ENCODE measurements at places on chromosomes 7 and 10.

GRCh38 chr7:129202058-129202777 lies 13.8 kb downstream of the SMO start:
- no peak for DNase-seq

DNA sequence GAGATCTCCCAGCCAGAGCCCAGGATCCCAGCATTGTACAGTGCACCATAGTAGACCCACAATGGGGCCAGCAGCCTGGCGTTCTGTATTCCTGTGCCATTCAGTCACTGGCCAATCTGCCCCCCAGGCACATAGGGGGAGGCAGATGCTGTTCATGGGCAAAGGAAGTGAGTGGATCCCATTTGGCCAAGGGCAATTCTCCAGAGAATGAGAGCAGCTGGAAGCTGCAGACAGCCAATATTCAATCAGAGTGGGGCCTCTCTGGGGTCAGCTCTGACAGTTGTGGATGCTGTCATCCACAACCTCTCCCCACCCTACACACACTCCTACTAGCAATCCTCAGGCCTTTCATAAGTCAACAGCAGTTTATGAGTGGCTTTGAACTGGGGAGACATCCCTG lies 17.5 kb downstream of the STEAP1B start:
- DNase-seq = no peak

- DNase-seq = no peak
These were observed 167.2 kb downstream of the FRMD4A start for GRCh38 chr10:14163377-14164086.

DNA sequence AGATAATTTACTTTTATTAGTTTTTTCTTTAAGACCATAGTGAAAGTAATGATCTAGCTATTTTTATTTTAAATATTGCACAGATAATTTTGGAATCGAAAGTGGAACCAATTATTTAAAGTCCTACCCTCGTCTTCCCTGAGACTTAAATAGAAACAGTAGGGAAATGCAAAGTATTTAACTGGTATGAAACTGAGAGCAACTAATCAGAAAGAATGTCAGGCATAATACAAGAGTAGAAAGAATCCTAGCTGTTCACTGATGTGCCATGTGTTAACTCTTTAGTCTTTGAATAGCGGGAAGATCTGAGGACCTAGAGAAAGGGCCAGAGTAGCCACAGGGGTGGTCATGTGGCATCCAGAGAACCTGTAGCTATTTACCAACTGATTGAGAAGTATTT lies 630.0 kb downstream of the NRG3 start:
- DNase-seq = no peak

DNA sequence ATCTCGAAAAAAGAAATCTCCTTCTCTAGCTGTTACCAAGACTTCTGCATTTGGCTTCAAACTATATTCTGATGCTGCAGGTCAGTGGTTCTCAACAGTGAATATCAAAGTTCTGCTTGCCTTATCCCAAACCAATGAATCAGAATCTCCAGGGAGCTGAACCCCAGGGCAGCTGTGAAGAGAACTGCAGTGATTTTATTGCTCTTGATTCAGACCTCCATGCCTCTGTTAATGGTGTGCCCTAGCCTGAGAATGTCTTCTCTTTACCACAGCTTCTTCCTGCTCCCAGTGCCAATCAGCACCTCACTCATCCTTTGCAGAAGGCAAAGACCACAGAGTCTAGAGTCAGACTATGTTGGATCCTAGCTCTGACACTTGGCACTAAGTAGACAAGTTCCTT lies 46.2 kb upstream of the MRLN start:
- DNase-seq = no peak

- no peak for DNase-seq
These were observed 334.0 kb upstream of the LRRTM3 start for GRCh38 chr10:66591865-66592264.

DNA sequence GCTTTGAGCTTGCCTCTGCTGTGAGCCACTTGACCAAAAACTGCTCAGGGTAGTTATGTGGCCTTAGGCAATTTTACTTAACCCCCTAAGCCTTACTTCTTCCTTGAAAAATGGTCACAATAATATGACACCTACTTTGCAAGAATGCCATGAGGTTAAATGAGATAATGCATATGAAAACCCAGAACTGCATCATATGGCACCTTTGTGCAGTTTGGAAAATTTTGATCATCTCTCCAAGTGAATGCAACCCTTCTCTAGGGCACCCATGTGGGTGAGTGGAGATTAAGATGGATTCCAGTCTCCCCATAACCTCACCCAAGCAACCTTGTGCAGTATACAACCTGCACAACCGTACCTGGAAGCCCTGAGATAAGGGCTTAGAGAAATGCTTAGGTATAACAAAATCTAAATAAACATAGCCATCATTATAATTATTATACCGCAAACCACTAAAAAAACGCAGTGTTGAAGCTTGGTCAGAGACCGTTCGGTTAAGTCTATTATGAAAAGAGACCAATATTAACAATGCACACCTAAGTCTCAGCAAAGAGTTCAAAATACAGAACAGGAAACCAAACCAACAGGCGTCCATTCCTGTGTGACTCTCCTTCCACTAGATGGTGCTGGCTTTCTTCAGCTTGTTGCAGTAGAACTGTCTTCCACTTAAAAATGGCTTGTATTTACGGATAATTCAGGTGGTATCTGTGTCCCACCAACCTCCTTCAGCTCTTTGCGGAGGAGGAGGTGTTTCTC lies 21.0 kb upstream of the ASB15 start:
- no peak for DNase-seq

- no peak for DNase-seq
These were observed 60.1 kb upstream of the ZPBP start for GRCh38 chr7:50153148-50153547.

DNA sequence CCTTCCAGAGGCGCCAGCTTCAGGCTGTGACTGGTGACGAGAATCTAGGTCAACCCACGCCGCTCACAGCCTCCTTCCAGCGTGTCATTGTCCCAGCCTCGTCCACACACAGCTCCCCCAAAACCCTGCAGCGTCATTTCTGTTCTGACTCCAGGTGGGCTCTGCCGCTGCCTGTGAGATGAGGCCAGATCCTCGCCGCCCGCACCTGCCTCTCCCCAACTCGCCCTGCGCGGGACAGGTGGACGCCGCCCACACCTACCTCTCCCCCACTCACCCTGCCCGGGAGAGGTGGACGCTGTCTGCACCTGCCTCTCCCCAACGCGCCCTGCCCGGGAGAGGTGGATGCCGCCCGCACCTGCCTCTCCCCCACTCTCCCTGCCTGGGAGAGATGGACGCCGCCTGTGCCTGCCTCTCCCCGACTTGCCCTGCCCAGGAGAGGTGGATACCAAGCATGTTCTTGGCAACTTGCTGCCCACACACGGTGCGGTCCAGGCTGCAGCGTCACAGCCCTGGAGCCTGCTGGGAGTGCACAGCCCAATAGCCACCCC lies 32.0 kb upstream of the CFAP46 start:
- DNase-seq = peak; percentile 53

DNA sequence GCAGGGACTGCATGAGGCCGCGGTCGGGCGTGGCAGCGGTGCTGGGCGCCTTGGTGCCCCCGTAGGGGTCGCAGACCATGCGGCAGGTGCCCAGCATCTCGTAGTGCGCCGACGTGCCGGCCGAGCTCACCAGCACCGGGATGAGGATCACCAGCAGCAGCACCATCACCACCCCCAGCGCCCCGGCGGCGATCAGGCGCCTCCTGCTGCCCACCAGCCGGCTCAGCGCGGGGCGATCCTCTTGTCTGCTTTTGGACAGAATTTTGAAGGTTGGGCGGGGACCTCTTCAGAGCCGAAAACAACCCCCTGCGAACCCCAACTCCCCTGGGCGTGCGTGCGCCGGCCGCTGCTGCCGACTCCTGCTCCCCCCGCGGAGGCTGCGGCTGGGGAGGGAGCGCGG lies 779 bp downstream of the C1QL3 start:
- DNase-seq = no peak

DNA sequence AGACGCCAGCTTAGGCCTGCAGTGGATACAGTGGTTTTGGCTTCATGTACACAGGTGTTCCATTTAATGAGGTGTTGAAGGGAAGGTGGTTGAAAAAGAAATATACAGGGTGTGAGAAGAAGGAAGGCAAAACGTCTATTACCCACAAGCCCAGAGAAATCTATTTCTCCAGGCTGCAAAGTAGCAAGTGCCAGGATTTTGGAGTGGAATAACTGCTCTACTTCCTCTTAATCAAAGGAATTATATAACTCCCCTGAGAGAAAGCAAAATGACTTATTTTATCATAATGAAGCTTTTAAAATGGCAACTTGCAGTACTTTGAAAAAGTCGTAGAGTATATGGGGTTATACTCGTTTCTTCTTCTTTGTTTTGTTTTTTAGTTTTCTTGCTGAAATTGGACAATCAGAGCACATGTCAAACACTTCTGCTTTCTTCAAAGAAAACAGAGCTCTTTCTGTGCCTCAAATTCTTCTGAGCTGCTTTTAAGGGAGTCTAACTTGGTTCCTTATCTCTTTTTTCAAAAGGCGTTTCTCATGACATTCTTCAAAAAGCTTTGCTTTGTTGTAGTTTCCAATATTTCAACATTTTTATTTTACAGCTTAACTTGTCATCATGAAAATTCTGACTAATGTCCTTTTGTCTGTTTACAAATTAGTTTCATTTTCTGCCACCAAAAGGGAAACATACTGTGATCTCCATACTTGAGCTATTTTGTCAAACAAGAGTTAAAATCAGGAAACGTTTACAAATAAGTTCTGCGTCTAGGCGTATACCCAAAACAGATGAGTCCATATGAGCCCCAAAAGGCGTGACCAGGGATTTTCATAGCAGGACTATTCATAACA lies 289.7 kb downstream of the FRMD4A start:
- no peak for DNase-seq

DNA sequence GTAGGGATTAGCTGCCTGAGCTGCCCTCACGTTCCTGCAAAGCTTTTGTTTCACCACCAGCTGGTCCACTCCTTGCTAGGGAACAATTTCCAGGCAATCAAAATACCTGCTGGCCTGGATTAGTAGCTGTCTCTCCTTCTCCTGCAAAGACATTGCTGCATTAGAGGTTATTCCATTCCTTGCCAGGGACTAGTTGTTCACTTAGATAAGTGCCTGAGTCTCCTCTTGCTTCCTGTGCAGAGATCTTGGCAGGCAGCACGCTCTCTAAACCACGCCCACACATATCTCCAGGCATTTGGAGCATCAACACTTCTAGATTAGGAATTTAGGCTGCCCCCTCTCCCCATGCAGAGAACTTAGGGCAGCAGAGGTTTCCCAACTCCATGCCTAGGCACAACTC lies 150.4 kb upstream of the SMIM30 start:
- no peak for DNase-seq

DNA sequence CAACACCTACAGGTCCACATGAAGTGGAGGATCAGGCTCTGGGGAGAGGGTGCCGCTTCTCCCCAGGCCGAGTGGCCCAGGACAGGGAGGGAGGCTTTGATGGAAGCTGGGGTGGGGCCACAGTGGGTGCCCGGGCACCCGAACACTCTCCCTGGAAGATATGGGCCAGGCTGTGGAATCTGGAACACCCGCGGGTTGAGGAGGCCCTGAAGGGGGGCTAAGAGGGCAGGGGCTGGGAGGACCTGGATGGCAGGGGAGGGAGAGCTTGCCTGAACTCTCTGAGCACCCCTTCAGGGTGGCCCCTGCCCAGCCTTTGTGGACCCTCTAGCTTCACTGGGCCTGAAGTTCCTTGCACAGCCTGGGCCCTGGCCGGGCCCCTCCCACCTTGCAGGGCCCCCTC lies 4.5 kb upstream of the NKX6-2 start:
- DNase-seq = no peak

DNA sequence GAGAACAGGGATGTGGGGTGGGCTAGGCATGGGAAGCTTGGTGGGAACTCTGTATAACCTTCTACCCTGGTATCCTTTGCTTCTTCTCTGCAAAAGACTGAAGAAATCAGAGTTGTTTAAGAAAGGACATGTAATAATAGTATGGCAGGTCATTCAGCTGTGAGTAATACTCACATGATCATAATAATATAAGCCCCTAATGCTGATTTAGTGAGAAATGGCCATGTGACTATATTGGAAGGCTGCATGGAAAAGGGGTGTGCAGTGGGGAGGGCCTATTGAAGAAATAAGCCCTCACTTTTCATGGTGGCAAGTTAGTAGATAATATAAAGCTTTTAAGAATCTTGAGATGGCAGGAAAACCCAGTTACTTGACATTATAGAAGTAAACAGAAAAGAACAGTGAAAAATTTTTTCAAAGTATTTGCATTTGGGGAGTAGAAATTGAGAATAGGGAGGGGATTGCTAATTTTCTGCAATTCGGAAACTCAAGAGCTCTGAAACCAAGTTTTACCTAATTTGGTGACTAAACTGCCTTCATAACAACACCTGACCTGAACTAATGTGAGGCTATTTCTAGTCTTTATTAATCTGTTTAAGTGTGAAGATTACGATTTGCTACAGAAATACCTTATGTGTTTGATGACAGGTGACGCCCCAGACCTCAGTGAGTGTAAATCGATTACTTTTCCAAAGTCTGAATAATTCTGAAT lies 44.4 kb downstream of the ATXN7L1 start:
- no peak for DNase-seq

- DNase-seq = no peak
These were observed 23.0 kb upstream of the ELMO1 start for GRCh38 chr7:37471619-37472018.

GRCh38 chr7:143505838-143506237 lies 28.2 kb downstream of the TAS2R41 start:
- DNase-seq = no peak

GRCh38 chr10:80187465-80188409 lies 17.6 kb downstream of the ANXA11 start:
- peak; percentile 82 for DNase-seq

- no peak for DNase-seq
These were observed 67.1 kb downstream of the NRF1 start for GRCh38 chr7:129678606-129679005.

DNA sequence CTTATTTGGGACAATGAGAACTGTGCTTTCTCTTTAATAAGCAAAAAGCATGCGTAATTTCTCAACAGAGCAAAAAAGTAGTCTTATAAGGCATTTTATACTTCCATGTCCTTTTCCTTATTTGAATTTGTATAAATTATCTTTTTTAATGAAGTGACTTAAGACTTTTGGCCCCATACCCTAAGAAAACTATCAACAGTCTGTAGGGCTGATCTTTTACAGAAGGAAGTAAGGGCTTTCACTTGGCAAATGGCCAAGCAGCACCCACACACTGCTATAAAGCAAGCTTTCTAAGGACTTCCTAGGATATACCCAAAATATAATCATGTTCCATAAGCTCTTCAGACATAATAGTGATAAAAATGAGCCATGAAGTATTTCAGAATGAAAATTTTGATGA lies 3.4 kb downstream of the CRPPA start:
- no peak for DNase-seq

- DNase-seq = no peak
These were observed 6.6 kb downstream of the LEP start for GRCh38 chr7:128247640-128248194.

GRCh38 chr10:86443069-86443468 lies 76.5 kb upstream of the GRID1 start:
- DNase-seq = no peak
